ENCODE measurements at places on chromosomes 11 and 22. TPM values are rescaled to one million over a fixed set of nuclear protein-coding genes. Genes with fewer than 3 reads are reported as not detected.
A peak's percentile ranks its signal among the peaks of the same experiment; 100 is the strongest.

RAB36 gene
- total RNA-seq: 3.3 TPM

TXNRD2 gene
- 36.2 TPM for total RNA-seq

CELF1 gene
- total RNA-seq: 153 TPM

TSSK2 gene
- not detected for total RNA-seq

DNA sequence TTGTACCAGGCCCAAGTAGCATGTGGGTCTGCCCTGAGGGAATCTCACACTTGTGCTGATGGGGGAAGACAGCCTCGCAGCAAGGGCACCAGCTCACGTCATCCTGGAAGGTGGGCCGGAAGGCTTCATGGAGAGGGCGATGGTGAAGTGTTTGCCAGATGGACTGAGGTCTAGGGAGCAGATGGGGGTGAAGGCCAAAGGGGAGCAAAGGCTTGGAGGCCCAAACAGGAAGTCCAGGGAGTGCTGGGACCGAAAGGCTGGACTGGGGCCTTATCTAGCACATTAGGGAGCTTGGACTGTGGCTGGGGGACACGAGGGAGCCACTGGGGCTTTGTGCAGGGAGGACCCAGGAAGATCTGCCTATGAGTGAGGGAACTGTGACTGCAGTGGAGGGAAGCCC is 1.2 kb upstream of the TNFRSF13C start:
- DNase-seq: peak; percentile 44

DNA sequence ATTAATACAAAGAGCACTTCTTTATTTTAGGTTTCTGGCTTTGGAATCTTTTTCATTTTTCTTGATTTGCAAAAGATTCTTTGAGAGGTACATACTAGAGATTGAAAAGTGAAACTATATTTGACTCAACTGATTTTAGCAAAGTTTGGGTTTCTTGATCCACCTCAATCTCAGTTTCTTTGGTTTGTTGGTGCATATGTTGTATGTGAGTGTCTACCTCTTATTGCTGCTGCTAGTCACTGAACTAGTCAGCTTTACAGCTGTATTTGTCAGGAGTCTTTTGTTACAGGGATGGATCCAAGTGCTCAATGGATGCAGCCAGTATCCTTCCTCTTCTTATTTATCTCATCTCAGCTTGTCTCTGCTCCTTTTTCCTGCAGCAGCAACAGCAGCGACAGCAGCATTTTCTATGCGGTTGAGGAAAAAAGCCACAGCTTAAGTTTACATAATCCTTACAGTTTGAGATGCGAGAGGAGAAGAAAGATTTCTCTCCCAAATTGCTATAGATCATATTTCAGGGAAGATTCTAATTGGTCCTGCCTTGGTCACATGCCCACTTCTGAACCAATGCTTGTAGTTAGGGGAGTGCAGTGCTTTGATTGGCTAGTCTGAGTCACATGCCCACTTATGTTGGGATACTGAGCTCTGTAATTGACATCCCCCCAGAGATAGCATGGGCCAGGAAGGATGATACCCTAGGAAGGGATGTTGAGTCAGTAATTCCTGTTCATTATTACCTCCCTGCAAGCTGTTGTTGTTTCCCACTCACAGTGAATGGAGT is 10.0 kb upstream of the ZNRF3 start:
- DNase-seq: no peak

- no peak for DNase-seq
These were observed 134.7 kb upstream of the PGR start for GRCh38 chr11:101264306-101264705.

DNA sequence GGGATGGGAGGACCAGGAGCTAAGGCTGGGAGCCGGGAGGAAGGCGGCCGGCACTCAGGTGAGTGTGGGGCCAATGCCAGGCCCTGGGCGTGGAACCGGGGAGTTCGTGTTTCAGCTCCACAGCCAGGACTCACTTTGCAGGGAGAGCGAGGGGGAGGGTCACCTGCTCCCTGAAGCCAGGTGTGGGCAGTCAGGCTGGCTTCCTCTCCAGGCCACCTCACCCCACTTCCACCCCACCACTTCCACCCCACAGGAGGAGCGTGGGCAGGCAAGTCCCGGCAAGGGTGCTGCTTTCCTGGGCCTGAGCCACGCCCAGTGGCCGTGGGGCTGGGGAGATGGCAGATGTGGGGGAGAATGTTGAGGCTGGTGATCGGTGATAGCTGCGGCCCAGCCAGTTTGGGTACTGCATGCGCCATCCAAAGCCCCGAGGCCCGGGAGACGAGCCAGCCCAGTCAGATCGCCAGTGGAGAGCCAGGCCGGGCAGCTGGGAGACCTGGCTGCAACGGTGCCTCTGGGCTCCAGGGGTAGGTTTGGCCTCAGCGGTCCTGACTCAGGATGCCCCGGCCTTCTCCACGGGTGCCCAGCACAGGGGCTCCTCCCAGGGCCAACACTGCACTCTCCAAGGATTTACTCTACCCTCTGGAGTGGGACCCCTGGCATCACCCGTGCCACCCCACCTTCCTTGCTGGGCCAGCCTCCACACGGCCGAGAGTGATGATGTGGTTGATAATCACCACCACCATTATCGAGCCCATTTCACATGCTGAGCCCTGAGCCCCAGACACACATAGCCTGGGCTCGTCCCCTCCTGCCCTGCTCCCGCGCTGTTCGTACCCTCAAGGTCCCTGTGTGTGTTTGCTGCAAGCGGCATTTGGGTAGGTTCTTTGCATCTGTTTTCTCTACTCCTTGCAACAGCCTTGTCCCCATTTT is 93.8 kb downstream of the WNT7B start:
- no peak for DNase-seq

DNA sequence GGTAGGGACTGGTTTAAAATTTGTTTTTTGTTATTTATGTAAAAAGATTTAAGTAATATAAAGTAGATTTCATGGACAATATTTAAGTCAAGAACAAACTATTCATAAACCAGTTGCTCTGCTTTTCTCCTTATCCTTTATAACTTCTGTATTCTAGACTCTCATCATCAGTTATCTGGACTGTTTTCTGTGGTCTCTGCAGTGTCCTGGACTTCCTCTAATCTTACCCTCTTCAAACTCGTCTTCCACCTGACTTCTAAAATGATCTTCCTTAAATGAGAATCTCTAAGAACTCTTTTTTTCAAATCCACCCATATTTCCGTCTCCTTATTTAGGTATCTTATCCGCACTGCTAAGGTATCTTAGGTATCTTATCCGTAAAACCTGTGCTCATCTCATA is 8.1 kb downstream of the RRM1 start:
- no peak for DNase-seq

DNA sequence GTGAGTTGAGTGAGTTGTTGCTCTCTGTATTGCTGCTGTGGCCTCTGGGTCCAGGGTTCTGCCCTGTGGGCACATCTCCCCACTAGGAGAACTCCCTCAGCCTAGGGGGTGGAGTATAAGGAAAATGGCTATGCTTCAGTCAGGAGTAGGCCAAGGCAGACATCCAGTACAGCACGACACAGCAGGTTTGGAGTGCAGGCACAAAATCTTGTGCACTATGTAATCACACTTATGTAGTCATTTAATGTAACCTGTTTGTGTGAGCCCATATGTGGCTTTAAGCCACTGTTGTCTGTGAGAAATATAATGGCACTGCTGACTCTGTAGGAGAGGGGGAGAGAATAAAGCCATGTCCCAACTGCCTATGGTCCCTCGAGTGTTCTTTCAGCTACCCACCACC is 90.1 kb downstream of the CCDC83 start:
- DNase-seq: no peak

DNA sequence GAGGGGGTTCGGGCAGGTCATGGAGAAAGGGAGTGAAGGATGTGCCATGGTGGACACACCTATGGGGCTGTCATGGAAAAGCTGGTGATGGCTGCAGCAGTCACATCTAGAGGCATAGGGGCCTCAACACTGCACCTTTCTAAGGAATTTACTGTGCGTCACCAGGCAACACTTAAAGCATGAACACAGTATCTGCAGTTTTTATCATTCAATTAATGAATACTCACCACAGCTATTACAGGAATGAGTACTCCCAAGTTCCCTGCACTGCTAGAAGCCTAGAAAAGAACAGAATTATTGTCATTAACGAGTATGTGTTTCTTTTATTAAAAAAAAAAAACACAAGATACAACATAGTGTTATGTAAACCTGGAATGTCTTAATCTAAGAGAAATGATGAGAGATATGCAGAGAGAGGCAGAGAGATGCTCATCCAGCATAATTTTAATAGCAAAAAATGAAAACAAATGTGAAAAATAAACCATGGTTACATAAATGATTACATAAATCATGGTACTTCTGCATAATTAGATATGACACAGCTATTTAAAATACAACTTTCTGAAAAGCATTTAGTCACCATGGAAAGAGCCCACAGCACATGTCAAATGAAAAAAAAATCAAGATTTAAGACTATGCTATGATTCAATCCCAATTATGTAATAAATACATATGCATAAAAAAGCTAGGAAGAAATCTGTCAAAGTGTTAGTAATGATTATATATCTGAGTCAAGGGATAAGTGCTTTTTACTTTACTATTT is 19.2 kb downstream of the SERPIND1 start:
- DNase-seq: no peak

Data from B cell (primary cell).